ENCODE measurements at places on chromosomes 1 and 21.

GRCh38 chr1:79588719-79589118 lies 582.2 kb upstream of the ADGRL4 start:
- no peak for DNase-seq

DNA sequence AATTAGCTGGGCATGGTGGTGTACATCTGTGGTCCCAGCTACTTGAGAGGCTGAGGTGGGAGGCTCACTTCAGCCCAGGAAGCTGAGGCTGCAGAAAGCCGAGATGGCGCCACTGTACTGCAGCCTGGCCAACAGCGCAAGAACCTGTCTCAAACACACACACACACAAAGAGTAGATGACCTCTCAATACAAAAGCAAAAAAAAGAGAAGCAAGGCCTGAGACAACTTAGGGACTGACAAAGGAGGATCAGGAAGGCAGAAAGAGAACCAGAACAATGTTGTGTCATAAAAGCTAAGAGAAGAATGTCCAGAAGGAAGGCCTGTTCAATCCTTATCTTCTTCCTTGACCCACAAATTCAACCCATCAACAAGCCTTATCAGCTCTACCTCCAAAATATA lies 18.5 kb downstream of the WASF2 start:
- no peak for DNase-seq

DNA sequence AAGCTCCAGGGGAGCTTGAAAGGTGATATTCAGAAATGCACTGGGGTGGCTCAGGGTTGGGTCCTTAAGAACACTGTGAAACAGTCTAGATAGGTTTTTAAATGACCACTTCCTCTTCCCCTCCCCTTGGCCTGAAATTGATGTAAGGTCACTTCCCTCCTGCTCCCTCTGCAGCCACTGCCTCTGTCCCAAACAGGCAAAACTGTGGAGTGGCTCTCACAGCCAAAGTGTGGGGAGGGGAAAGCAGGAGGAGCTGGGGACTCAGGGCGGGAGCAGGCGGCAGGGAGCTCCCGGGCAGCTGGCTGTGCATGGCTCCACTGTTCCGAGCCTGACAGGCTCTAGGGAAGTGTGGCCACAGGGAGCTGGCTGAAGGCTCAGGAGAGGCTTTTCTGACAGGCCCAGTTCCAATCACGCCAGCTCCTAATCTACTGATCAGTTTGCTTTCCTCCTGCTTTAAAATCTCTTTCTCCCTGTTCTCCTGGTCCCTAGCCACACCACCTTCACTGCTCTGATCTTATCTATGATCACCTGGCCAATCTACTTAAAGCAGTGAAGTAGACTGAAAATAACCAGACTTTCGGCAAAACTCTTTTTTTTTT lies 5.1 kb upstream of the CSRP1 start:
- no peak for DNase-seq

GRCh38 chr1:246142320-246142893 lies 364.7 kb downstream of the SMYD3 start:
- DNase-seq: no peak

DNA sequence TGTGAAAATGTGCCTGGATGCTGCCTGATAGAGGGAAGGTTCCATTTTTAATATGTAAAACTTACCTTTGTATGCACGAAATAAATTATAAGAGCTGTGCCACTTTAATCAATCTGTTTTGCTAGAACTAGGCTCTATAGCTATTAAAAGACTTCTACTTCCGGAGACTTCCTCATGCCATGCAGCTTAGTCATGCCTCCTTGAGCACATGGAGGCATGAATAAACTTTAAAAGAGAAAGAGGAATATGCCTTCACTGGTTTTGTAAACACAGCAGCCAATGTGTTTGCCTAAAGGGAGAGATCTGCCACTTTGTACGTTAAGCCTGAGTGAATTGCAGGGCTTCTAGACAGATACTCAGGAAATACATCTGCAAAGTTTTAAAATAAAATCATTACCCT lies 604.6 kb downstream of the LRRIQ3 start:
- DNase-seq: no peak

DNA sequence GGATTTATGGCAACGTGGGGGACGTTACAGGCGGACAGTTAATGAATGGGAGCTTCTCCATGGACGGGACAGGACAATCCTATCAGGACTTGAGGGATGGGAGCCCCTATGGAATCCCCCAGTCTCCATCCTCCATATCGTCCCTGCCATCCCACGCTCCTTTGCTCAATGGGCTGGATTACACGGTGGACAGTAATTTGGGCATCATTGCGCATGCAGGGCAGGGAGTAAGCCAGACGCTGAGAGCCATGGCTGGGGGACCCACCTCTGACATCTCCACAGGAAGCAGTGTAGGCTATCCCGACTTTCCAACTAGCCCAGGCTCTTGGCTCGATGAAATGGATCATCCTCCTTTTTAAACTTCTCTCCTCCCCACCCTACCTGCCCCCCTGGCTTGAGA lies 44.2 kb downstream of the LHX4 start:
- no peak for DNase-seq

DNA sequence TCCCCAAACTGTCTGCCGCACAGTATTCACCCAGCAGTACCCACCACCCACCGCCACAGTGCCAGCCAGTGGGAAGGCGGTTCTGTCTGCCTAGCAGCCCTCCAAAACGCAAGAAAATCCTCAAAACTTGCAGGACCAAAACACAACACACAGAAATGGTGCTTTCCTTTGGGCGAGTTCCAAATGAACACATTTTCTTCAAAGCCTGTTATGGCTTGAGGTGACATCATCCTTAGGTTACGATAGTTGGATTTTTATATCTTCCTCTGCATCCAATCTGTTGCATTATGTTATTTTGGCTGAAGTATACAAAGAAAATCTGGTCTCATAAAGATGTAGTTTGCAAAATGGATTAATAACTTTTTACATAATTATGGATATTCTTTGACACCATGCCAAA lies 8.4 kb upstream of the SPRR3 start:
- no peak for DNase-seq

- DNase-seq: no peak
Observed at GRCh38 chr21:43358940-43359822, 67.8 kb downstream of the SIK1 start.

- DNase-seq: no peak
Observed at GRCh38 chr1:232416026-232416568, 213.8 kb downstream of the SIPA1L2 start.

- DNase-seq: no peak
Observed at GRCh38 chr1:47678464-47678980, 240.7 kb downstream of the FOXD2 start.

- no peak for DNase-seq
Observed at GRCh38 chr21:45256912-45257672, 30.6 kb downstream of the POFUT2 start.

DNA sequence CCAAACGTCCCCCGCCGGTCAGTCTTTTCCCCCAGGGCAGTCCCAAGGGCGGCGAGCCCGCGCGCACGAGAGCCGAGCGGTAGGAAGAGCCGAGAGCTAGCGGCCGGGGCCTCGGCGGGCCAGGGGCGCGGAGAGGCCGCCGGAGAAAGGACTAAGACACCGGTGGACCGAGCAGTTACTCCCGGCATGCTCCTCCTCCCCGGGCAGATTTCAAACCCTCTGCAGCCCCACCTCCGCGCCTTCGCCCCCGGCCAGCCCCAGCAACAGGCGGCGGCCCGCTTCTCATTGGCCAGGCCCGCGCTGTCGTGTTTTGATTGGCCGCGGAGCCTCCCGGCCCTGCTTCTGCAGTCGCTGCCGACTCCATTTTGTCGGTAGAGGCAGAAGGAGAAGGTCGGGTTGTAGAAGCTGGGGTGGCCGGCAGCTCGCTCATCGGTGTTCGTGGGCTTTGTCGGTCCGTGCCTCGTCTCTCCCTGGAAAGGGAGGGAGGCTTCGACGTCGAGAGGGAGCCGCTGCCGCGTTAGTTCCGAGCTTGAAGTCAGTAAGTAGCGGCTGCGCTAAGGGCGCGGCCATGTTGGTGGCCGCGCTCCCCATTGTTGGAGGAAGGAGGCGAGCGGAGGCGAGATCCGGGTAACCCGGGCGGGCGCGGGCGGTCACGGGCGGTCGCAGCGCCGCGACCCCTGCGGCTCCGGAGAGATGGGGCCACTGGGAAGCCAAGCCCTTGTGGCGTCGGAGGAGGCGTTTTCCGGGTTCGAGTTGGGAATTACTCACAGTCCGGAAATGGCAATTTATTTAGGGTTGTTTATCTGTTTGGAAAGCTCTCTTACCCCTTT lies at the start of gene PNRC2:
Gene PNRC2 (plus strand): TSS at position 368 of the 830 bp plus-strand sequence. CDS start 1,630 bp downstream, outside the sequence.
- DNase-seq: peak; percentile 98

GRCh38 chr1:212607206-212607912 lies 1.2 kb upstream of the ATF3 start:
- DNase-seq: peak; percentile 23

- DNase-seq: no peak
Observed at GRCh38 chr1:155223047-155223446, 14.6 kb downstream of the MTX1 start.

DNA sequence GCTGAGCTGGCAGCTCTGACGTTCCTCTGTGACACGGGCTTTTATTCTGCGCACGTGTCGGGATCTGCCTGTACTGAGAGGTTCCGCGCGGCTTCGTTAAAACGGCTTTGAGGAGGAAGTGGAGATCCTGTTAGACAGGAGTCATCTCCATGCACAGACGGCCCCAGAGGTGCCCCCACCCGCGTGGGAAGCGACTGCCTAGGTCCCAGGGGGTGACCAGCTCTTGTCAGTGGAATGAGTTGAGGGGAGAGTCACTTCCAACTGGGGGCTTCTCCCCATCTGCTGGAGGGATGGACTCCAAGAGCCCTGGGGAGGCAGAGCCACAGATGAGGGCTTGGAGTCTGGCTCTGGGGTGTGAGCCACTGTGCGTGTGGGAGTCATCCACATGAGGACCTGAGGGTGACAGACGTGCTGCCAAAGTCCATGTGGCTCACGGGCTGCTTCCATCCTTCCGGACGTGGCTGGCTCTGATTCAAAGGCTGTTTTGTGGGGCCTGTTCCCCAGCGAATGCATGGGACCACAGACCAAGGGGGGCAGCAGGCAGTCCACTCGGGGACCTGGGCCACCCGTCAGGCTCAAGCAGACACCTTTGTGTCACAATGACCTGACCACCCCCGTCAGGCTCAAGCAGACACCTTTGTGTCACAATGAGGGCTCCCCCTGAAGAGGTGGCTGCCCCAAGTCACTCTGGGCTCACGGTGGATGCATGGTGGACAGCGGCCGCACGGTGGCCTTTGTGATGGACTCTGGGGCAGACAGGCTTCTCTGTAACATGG lies 26.8 kb downstream of the PTTG1IP start:
- peak; percentile 71 for DNase-seq

GRCh38 chr1:161502181-161502580 lies 3.1 kb upstream of the FCGR2A start:
- no peak for DNase-seq

GRCh38 chr21:42567214-42567555 lies 53.5 kb downstream of the SLC37A1 start:
- DNase-seq: no peak

- no peak for DNase-seq
Observed at GRCh38 chr1:191575180-191575579, 583.1 kb upstream of the RGS18 start.

- no peak for DNase-seq
Observed at GRCh38 chr1:18429654-18430053, 51.1 kb upstream of the KLHDC7A start.

- DNase-seq: no peak
Observed at GRCh38 chr1:193221651-193222050, 35.2 kb upstream of the B3GALT2 start.

GRCh38 chr1:45863218-45863617 lies 59.8 kb downstream of the MAST2 start:
- no peak for DNase-seq

GRCh38 chr21:42560517-42561179 lies 47.0 kb downstream of the SLC37A1 start:
- no peak for DNase-seq

GRCh38 chr1:110857964-110858948 lies 14.7 kb upstream of the CD53 start:
- peak; percentile 25 for DNase-seq
